Activated naive CD4-positive, alpha-beta T cell treated with anti-CD3 and anti-CD28 coated beads, Interleukin-2, amount 50 U/mL, for 72 hours (primary cell): ENCODE measurements at places on chromosomes 3 and 15. TPM values are rescaled to one million over a fixed set of nuclear protein-coding genes. Genes with fewer than 3 reads are reported as not detected.

The HPS3 gene
- 22.3 TPM for total RNA-seq

The OR5H2 gene
- total RNA-seq = not detected

The IMPG2 gene
- total RNA-seq = 0.09 TPM

The TERC gene
- 10.2 TPM for total RNA-seq

The C2CD4A gene
- total RNA-seq = 0.14 TPM

The ADAMTS9 gene
- total RNA-seq = not detected

The DPPA2 gene
- not detected for total RNA-seq

The ERC2 gene
- total RNA-seq = not detected

The CMTM8 gene
- total RNA-seq = 7.8 TPM

The NEDD4 gene
- 14.8 TPM for total RNA-seq

The SYNPR gene
- not detected for total RNA-seq

The MGLL gene
- total RNA-seq = 0.29 TPM

The IGSF10 gene
- not detected for total RNA-seq

The XCR1 gene
- not detected for total RNA-seq

The RAD51 gene
- 39.5 TPM for total RNA-seq

The GABRB3 gene
- total RNA-seq = not detected

The MESP1 gene
- 6.2 TPM for total RNA-seq
